Skin of body (tissue), 3 donors: ENCODE measurements at places on chromosomes 2 and 18. TPM values are rescaled to one million over a fixed set of nuclear protein-coding genes. Genes with fewer than 3 reads are reported as not detected.

PFN4 gene
- 0.49 TPM for total RNA-seq

CD8A gene
- total RNA-seq: not detected

RAX gene
- total RNA-seq: 0.39 TPM

CCDC148 gene
- total RNA-seq: 1.2 TPM

DLX1 gene
- 1.4 TPM for total RNA-seq
